ENCODE measurements at places on chromosomes 11 and 22. TPM values are rescaled to one million over a fixed set of nuclear protein-coding genes. Genes with fewer than 3 reads are reported as not detected.
A peak's percentile ranks its signal among the peaks of the same experiment; 100 is the strongest.

Gene MN1
- not detected for polyA plus RNA-seq

Gene CXCR5
- 1.1 TPM for polyA plus RNA-seq

Gene SCGB2A2
- polyA plus RNA-seq: not detected

Gene P2RY6
- polyA plus RNA-seq: not detected

Gene HNRNPUL2
- polyA plus RNA-seq: 1.9 TPM

Gene PHOX2A
- polyA plus RNA-seq: not detected

Gene RCOR2
- polyA plus RNA-seq: not detected

Gene TRIM48
- polyA plus RNA-seq: not detected

DNA sequence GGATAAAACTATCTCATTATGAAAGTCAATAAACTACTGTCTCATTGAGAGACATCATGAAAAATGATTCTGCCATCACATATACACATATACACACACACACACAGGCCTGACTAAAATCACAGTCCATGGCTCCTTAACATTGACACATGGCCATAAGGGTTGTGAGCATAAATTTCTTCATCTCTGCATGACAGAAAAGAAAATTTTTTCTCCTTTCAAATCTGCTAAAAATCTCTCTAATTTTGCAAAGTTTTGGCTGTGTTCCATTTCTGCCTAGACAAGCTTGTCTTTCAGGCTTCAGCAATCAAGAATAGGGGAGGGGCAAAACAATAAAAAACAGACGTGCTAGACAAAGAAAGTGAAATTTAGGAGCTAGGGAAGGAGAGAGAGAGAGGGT lies 324.5 kb downstream of the LRRC4C start:
- H3K27me3 ChIP-seq: no peaks in the 10 kb centered on the region
- H3K4me1 ChIP-seq: no peaks in the 10 kb centered on the region
- H3K27ac ChIP-seq: no peak overlapping the region
- no peak overlapping the region for H3K4me3 ChIP-seq
- no peak for DNase-seq

DNA sequence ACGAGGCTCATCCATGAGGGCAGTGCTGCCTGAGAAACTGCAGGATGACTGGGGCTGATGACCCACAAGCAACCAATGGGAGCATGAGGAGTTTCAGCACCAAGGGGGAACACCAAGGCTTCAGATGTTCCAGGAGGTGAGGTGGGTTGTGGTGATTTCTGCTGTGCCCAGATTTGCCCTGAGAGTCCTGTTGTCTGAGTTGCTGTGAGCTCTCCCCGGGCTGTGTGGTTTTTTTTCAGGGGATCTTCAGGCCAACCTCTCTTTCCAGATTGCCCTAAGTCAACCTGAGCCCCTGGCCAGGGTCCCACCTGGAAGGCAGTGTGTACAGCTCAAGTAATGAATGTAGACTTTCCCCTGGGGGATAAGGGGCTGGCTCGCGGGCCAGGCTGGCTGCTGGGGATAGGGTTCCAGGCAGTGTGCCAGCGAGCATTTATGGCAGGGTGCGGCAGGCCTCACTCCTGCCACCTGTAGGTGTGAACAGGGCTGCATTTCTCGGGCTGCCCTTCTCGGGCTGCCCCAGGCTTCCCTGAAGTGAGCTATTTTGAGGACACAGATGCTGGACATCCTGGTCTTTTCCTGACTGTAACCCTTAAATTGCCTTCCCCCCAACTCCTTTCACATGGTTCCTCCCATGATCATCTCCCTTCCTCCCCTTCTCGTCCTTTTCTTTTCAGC lies 9.8 kb downstream of the SLC22A6 start:
- H3K4me1 ChIP-seq: no peaks in the 10 kb centered on the region
- H3K36me3 ChIP-seq: no peaks in the 10 kb centered on the region
- no peak overlapping the region for H3K4me3 ChIP-seq

- no peak overlapping the region for H3K4me3 ChIP-seq
- no peak overlapping the region for H3K27ac ChIP-seq
- no peaks in the 10 kb centered on the region for H3K27me3 ChIP-seq
- DNase-seq: no peak
Observed at GRCh38 chr22:50724616-50725015, 13.4 kb upstream of the ACR start.

DNA sequence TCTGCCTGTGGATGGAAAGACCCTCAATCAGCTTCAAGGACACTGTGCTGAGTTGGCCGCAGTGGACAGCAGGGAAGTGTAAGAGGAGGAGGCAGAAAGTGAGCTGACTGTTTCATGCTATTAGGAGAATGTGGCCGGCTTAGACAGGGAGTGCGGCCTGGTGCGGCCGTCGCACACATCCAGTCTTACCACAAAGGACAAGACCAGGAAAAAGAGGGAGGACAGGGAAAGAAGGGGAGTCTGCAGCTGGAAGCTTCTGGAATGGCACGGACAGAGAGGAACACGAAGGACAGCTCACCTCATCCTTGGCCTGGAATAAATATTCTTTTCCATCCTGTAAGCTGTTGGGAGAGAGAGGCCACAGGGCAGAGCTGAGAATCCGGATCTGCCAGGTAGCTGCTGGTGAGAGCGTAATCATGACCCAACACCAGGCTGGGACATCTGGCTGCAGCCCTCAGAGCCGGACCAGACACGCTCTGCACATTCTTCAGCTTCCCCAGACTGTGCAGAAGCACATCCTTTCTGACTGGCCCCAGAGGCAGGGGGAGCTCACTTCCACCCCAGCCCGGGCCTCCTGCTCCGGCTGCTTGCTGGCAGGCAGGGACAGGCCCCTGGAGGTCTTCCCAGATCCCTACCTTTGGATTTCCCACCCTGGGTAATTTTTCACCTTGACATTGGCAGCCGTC lies 8.6 kb upstream of the RBM4B start:
- H3K4me3 ChIP-seq: no peak overlapping the region
- no peak for DNase-seq
- H3K36me3 ChIP-seq: no peaks in the 10 kb centered on the region
- no peaks in the 10 kb centered on the region for H3K27me3 ChIP-seq

- no peaks in the 10 kb centered on the region for H3K4me1 ChIP-seq
- no peaks in the 10 kb centered on the region for H3K36me3 ChIP-seq
- H3K27me3 ChIP-seq: no peaks in the 10 kb centered on the region
- no peak overlapping the region for H3K4me3 ChIP-seq
- DNase-seq: no peak
Observed at GRCh38 chr22:19223110-19223509, 44.6 kb upstream of the SLC25A1 start.

DNA sequence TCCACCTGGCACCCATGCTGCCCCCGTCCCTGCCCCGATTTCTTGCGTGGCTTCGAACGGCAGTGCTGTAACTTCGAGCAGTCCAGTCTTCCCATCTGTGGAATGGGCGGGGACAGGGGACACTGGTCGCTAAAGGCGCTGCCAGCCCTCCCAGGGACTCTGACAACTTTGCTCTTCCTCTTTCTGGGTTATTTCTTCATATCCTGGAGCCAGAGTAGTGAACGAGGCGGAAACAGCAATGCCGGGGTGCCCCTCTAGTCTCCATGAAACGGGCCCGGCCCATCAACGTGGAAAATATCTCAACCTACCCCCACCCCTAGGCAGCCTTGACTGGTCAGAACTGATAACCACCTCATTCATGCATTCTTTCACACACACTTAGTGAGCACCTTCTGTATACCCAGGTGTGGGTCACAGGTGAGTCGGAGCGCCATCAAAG lies 42.8 kb downstream of the TRIOBP start:
- no peak for DNase-seq
- H3K36me3 ChIP-seq: no peaks in the 10 kb centered on the region

DNA sequence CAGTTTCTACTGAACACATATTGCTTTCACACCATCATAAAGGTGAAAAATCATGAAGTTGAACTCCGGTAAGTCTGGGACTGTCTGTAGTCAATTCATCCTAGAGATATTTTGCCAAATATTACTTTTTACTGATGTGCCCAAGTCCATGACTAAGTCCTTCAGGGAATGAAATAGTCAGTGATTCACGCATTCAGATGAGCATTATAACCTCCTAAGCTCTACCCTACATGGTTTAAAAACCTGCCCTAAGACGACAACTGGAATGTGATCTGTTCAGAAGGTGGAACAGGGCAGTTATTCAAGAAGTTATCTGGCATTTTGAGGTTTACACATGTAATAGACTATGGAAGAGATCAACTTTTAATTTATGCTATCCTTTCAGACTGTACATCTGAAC lies 125.6 kb downstream of the TRPC6 start:
- no peaks in the 10 kb centered on the region for H3K27me3 ChIP-seq
- no peak overlapping the region for H3K27ac ChIP-seq
- DNase-seq: no peak
- H3K4me1 ChIP-seq: no peaks in the 10 kb centered on the region

DNA sequence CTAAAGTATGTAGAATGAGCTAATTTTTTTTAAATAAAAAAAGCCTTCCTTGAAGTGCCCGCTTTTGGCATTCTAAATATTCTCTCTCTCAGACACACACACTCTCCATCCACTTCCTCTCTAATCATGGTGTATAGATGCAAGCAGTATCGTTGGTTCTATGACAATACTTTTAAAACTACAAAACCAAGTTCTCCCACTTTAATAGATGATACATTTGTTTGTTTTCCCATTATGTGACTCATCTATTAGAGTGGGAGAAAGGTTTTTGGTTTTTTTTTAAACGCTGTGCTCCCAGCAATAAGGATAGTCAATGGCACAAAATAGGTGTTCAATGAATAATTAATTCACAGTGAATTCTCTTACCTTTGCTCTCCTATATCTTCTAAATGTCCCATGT lies 44.6 kb downstream of the FZD4 start:
- H3K4me1 ChIP-seq: no peaks in the 10 kb centered on the region
- no peaks in the 10 kb centered on the region for H3K27me3 ChIP-seq
- no peak for DNase-seq
- no peaks in the 10 kb centered on the region for H3K36me3 ChIP-seq
- H3K4me3 ChIP-seq: no peak overlapping the region
- no peak overlapping the region for H3K27ac ChIP-seq

DNA sequence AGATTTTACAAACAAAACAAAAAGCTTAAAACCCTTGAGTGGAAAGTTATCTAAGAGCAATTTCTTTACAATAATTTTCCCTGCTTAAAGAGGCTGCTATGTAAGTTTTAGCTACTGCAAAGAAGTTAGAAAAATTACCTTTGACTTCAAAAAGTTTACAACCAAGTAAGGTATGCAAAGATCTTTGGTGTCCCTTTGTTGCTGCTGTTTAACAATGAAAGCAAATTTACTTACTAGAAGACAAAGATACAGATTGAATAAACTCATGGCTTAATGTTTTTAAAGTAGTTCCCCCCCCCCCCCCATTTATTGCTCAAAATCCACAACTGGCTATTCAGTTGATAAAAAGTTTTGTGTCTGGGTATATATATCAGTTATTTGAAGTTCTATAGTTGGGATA lies 26.0 kb downstream of the TMEM123 start:
- H3K36me3 ChIP-seq: peaks cover 3% of the 10 kb centered on the region
- H3K27me3 ChIP-seq: no peaks in the 10 kb centered on the region
- peak overlapping the region; percentile 35 for H3K27ac ChIP-seq
- peaks cover 65% of the 10 kb centered on the region for H3K4me1 ChIP-seq
- no peak for DNase-seq

DNA sequence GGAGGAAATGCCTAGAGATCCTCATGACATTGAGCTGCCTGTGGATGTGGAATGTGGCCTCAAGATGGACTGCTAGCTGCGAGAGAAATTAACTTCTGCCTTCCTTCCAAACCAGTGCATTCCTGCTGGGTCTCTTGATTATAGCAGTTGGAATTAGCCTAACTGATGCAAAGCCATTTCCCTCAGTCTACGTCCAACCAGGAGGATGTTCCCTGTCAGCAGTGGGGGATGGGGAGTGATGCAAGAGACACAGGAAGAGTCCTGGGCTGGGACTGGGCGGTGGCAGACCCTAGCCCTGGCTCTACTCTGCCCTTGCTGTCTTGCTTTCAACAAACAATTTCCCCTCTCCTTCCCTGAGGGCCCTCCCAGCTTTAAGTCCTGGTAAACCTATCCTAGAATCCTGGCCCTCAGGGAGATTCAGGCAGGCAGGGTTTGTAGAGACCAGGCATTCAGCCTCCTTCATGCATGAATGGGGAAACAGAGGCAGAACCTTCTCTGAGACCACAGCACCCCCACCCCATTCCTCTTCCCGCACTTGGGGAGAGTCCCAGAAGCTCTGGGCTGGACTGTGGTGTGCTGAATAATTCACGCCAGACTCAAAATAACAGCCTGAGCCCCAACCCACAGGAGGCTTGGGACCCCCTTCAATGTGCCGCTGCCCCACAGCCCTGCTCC lies 17.0 kb downstream of the C11orf96 start:
- peaks cover 3% of the 10 kb centered on the region for H3K27me3 ChIP-seq
- DNase-seq: no peak
- H3K27ac ChIP-seq: no peak overlapping the region
- H3K36me3 ChIP-seq: no peaks in the 10 kb centered on the region

- H3K27ac ChIP-seq: no peak overlapping the region
- no peak for DNase-seq
- H3K4me3 ChIP-seq: no peak overlapping the region
Observed at GRCh38 chr22:19350476-19350859, 58.9 kb upstream of the CLTCL1 start.

DNA sequence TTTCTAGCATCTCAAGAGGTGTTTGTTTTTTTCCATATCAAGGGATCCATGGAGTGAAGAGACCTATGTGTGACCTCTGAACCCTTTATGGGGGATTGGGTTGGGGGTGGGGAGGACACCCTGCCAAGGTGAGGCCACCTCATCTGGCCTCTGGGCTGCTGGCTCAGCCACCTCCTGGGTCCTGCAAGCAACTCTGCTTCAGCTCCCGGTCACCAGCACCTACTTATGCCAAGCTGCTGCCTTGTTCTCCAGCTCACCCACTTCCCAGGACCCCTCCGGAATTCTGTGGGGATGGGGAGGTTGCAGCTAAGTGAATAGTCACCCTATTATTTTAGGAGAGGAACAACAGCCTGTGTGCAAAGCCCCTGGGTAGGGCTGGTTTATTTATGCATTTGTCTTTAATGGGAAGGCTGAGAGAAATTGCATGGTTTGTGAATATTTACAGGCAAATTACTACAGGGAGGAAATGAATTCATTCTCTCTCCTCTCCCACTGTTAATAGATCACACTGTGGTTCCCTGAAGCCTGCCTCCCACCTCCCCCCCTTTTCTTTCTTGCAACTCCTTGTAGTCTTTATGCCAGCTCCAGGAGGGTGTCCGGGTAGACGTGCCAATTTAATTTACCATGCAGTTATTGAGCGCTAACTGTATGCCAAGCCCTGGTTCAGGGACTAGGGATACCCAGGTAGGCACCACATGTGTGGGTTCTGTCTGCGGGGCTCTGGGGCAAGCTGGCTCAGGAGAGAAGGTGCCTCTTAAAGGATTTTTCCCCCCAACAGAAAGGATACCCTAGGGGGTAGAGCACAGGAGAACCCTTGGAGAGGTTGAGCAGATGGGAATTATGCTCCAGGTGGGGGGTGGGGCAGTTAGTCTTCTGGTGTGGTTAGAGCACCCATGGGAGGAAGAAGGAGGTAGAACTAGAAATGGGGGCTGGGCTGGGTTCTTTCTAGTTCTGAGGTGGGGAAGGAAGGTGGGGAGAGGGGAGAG lies 50.7 kb downstream of the TSPAN18 start:
- no peaks in the 10 kb centered on the region for H3K36me3 ChIP-seq
- no peak overlapping the region for H3K4me3 ChIP-seq
